ENCODE measurements at places on chromosomes 4 and X.

GRCh38 chrX:108091878-108092291, 307 bp downstream of the ATG4A start:
- no peak for DNase-seq

DNA sequence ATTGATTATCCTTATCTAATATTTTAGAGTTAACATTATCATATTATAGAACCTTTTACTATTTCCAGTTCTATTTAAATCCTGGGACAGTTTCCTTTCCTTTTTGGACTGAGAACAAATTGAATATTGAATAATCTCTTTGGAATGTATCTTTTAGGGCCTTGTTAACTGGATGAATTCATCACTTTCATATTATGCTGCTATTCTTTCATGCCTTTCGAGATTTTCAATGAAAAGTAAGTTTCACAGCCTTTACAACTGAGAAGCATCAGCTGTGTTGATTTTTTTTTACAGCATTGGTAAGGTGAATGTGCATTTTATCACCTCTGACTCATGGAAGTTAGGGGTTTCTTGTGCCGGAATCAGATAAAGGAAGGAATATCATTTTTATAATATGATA, 39.6 kb downstream of the PDLIM5 start:
- no peak for DNase-seq

GRCh38 chr4:173556398-173557131, 26.5 kb upstream of the HAND2 start:
- no peak for DNase-seq

DNA sequence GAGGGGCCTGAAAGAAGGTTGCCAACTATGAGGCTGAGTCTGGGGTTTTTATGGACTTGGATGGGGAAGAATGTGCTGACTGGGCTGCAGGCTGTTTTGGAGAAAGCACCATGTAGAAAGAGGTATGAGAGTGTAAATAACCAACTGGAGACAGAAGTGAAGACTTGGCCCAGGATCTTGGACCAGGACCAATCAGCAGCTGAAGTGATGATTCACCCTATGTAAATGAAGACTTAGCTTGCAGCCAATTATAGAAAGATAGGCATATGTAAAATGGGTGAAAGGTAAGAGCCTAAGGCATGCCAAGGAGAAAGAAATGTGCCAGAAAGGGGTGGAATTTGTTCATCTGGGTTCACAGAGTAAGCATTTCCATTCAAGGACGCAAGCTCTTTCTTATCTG, 856.7 kb upstream of the PRKX start:
- no peak for DNase-seq

- DNase-seq = no peak
These were observed 119.7 kb downstream of the SHOX start for GRCh38 chrX:750263-750662.

GRCh38 chrX:103066606-103067005, 2.6 kb upstream of the BEX1 start:
- DNase-seq = no peak

DNA sequence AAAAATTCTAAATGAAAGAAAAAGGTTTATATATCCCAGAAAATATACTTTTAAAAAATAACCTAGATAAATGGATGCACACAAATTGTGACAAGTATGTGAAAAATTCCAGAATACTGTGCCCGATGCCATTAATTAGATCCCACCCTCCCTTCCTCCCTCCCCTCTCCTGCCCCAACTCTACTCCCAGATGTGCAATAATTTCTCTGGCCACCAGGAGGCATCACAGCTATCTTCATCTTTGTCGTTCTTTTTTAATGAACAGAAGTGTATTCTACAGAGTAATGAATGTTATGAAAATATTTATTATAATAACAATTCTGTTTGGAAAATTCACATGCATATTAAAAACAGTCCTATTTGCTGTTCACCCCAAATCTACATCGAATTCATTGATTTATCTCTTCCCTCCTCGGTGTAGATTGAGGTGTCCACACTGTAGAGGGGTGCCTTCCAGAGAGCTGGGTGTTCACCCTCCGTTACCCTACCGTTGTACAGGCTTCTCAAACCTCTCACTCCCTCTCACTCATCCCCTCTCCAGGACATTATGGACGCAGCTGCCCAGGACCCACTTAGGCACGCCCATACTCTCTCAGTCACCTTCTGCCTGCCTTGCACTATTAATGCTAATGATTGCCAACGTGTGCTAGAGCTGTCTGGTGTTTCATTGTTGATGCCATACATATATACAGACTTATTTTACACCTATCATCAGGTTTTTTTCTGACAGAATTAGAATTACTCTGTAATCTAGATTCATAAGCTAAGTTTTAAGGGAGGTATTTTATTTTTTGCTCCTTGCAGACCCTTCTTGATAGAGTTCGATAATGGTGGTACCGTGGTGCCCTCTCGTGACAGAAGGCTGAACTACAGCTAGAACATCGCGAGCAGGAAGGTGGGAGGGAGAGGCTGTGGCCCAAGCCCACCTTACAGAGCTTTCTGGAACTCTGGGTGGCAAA, 14.1 kb downstream of the RAB40AL start:
- DNase-seq = peak; percentile 56
